Right ventricle myocardium superior (tissue), 1 donor: ENCODE measurements at places on chromosomes 12 and 14. TPM values are rescaled to one million over a fixed set of nuclear protein-coding genes. Genes with fewer than 3 reads are reported as not detected.

KSR2 gene
- not detected for total RNA-seq

GRCh38 chr12:7151532-7151931, 21.4 kb downstream of the CLSTN3 start:
- no peak for DNase-seq

DNA sequence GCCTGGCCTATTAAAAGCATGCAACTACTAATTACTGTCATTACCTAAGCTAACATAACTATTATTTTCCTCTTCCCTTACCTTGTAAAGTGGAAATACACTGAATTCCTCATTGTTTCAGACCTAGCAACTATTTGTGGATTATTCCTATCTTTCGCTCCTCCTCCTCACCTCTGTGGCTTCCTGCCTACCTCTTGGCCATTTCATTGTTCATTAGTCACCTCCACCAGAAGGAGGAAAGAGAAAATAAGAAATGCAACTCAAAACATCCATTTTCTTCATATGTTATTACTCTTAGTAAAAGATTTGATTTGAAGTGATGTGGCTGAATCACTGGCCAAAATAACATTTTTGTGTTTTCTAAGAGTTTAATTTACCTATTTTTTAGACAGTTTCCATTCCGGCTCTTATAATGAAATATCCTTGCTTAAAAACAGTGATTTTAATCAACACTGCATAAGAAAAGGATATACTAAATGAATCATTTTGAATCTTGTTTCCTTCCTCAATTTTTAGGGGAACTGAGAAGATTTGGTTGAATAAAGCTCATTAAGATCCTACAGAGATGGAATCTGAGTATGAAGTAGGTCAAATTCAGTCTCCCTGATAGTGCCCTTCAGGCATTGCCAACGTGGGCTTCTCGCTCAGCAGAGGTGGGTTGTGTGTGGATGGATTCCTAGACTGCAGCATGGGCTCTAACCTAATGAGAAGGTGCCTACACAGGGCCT, 27.6 kb upstream of the ARHGAP5 start:
- no peak for DNase-seq

DNA sequence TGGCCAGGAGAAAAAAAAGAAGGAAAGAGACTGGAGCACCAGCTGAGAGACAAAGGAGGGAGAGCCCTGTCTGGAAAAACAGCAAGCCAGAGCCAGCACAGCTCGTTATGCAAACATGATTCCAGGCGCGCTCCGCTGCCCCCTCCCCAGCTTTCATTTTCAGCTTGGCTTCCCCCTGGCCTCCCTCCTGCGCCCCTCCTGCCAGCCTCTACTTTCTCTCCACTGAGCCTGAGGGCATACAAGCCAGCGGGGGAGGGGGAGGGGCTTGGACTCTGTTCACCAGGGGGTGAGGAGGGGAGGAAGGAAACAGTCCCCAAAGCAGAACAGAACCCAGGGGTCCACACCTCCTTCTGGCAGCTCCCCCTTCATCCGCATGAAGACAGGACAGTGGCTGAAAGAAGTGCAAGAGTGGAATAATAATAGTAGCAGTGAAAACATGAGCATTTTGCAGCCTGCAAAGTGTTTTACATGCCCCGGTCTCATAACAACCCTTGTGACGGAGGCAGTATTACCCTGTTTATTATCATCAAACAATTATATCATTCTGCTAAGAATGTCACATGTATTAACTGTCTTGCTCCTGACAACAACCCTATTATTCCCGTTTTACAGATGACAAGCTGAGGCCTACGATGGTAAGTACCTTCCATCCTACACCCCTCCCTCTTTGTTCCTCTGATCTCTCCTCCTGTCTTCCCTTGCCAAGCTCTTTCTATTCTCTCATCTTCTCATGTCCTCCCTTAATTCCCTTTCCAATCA, 24.2 kb downstream of the SMUG1 start:
- no peak for DNase-seq

- DNase-seq: peak; percentile 12
Observed at GRCh38 chr12:111448846-111449790, 43.4 kb downstream of the SH2B3 start.
